Effector CD4-positive, alpha-beta T cell (primary cell): ENCODE measurements at places on chromosomes 4 and X.

- no peak for DNase-seq
Measured at GRCh38 chrX:38859602-38860001, 58.3 kb downstream of the MID1IP1 start.

DNA sequence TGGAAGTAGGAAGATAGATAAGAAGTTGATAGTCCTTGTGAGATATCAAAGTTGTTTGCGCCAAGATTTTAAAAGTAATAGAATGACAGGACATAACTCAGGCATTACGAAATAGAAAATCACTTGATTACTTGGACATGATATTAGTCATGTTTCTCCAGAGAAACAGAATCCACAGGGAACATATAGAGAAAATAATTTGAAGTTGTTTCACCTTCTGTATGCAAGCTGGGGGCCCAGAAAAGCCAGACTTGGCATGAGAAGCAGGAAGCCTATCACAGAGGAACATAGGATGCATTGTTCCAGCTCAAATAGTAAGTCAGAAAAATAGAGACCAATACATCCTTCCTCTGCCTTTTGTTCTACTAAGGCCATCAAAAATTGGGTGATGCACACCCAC is 715.9 kb downstream of the TECRL start:
- DNase-seq: no peak

DNA sequence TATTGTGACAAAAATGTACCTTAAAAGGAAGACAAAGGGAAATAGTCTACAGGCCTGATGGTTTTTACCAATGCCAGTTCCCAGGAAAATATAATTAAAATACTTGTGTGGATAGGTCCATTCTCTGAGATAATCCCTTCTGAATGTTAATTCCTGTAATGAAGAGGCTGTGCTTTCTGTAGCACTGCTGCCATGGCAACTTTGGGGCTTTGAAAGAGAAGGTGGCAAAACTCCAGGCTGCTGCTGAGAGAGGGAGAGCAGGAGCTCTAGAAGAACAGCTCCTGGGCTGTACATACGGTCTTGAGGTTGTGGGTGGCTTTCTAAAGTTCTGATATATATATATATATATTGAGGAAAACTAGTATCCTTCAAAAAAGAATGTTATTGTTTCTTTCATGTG is 125.4 kb downstream of the PDLIM5 start:
- no peak for DNase-seq

GRCh38 chrX:130120746-130121504 is 10.6 kb upstream of the ELF4 start:
- DNase-seq: peak; percentile 52

- no peak for DNase-seq
Measured at GRCh38 chr4:147381749-147382148, 99.1 kb upstream of the EDNRA start.

DNA sequence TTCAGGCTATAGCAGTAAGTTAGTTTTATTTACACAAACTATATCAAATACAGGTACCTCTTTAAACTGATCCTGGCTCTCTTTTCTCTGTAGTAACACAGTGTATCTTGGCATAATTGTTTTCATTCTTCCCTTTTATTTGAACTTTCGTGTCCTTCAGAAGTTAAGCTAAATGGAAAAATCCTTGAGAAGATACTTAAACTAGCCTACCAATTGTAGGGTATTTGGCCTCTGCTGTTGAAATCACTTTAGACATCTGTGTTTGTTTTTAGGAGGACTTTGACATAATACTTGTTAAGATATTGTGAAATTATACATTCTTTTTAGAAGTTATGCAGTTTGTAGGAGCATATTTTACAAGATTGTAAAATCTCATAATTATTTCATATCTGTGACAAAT is 90.3 kb upstream of the GK2 start:
- no peak for DNase-seq

DNA sequence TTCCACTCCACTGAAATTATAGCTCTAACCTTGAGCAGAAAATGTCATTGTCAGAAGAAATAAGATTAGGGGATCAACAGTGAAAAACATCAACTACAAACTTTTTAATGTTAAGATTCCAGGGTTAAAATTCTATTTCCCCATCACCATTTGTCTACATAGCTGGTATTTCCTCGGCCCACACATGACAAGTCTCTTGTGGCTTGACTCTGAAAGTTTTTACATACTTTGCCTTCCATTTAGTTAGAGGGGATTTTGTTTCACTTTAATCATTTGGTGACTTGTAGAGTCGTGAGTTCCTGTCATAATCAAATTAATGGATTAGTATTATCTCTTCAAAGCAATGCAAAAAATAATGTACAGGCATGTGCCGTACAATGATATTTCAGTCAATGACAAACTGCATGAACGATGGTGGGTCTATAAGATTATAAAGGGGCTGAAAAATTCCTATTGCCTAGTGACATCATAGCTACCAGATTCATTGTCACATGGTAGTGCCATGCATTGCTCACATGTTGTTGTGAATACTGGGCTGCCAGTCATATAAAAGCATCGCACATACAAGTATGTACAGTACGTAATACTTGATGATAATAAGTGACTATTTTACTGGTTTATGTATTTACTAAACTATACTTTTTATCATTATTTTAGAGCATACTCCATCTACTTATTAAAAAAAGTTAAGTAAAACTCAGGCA is 72.0 kb downstream of the ING2 start:
- no peak for DNase-seq

DNA sequence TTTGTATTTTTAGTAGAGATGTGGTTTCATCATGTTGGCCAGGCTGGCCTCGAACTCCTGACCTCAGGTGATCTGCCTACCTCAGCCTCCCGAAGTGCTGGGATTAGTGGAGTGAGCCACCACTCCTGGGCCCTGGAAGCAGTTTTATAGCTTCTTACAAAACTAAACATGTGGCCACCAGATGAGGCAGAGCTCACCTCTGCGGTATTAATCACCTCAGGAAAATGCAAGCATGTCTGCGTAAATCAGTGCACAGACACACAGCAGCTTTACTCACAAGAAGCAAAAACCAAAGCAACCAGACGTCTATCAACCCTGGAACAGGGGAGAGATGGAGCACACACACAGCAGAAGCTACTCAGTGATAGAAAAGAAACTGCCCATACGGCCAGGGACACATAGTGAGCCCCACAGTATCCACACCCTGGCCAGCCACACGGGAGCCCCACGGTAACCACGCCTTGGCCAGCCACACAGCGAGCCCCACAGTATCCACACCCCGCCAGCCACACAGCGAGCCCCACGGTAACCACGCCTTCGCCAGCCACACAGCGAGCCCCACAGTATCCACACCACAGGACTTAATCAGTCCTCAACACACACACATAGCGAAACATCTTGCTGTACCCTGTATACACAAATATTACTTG is 30.2 kb downstream of the PPP2R3B start:
- no peak for DNase-seq

- no peak for DNase-seq
Measured at GRCh38 chr4:113776016-113776415, 14.5 kb upstream of the CAMK2D start.

- no peak for DNase-seq
Measured at GRCh38 chr4:118879409-118879808, 9.2 kb upstream of the SYNPO2 start.

GRCh38 chr4:33149658-33150524 is 2429.7 kb downstream of the PCDH7 start:
- DNase-seq: no peak

DNA sequence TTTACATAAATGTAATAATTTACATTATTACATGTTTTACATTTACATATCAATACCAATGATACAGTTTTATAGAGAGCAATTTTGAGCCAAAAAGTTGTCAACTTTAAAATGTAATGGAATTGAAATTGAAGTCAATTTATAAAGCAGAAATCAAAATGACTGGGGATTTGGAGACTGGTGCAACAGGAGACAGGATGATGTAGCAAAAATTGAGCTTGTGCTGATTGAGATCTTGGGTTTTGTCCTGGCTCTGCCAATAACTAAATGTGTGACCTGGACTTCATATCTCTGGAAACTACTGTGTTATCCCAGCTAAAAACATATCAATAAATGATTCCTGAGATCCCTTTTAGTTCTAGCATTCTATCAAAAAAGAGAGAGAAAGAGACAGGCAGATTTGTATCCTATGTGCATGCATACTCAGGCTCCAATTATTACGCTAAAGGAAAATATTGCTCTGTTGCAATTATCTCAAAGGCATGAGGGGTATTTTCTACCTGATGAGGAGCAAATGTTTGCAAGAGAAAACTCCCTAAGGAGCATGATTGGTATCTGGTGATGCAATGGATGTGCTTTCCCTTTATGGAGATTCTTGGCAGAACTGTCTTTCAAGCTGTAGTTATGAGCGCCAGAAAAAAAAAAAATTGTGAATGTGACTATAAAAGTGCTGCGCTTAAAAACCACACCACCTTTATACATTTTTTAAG is 14.7 kb downstream of the EXOC1L start:
- no peak for DNase-seq

GRCh38 chr4:74793757-74794381 is 454 bp downstream of the BTC start:
- no peak for DNase-seq

DNA sequence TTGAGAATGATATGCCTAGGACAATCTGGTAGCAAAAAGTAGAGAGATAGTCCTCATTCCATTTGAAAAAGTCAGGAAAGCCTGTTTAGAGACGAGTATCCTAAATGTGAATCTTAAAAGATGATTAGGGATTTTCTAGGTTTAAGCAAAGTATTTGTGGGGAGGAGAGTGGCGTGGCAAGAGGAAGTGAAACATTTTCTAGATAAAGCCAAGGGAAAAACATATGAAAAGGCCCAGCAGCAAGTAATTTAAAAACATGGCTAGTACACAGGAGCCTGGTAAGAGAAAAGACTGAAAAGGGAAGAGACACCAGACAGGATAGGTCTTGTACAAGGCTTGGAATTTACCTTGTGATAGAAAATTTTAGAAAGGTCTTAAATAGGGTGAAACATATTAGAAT is 45.9 kb downstream of the CORIN start:
- DNase-seq: no peak

DNA sequence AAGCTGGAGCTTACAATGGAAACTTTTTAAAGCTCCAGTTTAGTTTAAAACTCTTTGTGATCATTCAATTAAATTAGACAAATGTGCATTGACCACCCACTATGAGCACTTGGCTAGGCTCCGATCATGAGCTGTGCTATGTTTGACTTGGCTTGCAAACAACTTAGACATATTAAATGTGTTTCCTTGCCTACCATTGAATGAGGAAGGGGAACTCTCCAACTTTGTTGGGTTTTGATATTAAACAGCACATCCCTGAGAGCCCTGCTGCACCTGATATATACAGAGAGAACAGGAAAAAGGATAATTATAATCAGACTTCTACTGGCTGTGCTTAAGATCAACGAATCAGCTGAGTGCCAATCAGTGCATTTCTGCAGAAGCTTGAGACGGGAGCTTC is 71.4 kb upstream of the ADGRL3 start:
- DNase-seq: no peak

- DNase-seq: no peak
Measured at GRCh38 chrX:13703135-13703534, 14.2 kb downstream of the RAB9A start.

- no peak for DNase-seq
Measured at GRCh38 chr4:109671350-109671749, 31.9 kb downstream of the CASP6 start.

- DNase-seq: no peak
Measured at GRCh38 chr4:35511851-35512250, 732.5 kb downstream of the ARAP2 start.

DNA sequence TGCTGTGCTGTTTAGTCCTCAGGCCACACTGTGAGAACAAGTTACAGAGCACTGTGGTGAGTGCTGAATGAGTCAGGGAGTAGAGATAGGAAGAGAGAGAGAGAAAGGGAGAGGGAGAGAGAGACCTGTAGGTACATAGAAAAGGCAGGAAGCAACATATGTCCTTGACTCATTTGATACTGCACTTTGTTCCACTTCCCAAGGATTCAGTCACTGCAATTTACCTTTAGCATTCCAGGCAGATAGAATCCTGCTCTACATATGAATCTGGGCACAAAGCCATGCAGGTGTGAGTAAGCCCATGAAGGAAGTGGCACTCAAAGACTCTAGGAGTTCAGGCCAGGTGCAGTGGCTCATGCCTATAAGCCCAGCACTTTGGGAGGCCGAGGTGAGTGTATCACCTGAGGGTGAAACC is 1.0 kb upstream of the DAPP1 start:
- DNase-seq: no peak

DNA sequence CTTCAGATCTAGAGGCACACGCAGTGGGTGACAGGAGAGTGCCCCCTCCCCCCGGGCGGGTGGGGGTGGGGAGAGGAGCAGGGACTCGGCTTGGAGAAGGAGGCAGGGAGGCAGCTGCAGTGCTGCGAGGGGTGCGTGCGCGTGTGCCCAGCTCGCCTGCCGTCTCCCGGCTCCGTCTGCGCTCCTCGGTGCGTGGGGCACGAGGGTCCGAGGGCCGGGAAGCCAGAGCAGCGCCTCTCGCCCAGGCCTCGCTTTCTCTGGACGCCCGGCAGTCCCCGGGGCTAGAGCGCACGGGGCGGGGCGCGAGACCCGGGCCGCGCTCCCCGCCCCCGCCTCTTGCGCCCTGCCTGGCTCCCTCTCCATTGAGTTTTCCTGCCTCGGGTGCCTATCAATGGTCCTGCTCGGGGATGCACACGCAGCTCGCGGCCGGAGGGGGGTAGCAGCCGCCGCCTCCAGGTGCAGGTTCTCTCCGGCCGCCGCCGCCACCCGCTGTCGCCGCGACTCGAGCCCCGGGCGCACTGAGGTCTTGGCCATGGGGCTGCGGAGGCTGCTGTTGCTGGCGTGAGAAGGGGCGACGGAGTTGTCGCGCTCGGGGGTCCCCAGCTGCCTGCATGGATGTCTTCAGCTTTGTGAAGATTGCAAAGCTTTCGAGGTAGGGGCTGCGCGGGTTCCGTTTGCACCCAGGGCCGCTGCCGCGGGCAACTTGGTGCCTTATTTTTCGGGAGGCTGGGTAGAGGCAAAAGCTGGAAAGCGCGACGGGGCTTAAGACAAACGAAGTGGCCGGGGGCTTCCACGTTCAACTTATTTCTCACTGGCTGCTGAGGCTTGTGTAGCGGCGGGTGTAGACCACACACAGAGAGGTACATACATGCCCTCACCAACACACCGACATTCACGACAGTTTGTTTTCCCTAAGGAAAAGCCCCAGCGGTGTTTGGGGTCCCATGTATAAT is at the start of gene FRMPD4:
TSS of gene FRMPD4 (plus strand) at position 113 of the 953 bp plus-strand sequence. CDS start at position 612, 499 bp downstream.
- no peak for DNase-seq

DNA sequence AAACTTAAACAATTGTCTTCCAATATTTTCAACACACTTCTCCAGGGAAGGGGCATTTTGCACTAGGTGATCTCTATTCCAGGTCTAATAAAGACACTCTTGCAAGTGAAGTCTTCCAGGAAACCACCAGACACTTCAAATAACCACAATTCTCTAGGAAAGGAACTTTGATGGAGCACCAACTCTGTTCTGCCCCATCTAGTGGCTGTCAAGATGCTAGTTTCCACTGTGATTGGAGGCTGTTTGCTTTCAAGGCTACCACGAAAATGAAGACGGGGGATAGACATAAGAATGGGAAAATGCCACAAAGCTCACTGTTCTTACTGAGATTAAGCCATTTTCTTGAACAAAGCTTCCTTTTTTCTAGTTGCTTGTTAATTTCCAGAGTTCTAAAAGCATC is 100.6 kb upstream of the F9 start:
- DNase-seq: no peak

- no peak for DNase-seq
Measured at GRCh38 chrX:84335121-84335520, 147.1 kb upstream of the RPS6KA6 start.

GRCh38 chr4:123986268-123986798 is 589.7 kb downstream of the SPRY1 start:
- no peak for DNase-seq
